ENCODE measurements at places on chromosomes 7 and 10. TPM values are rescaled to one million over a fixed set of nuclear protein-coding genes. Genes with fewer than 3 reads are reported as not detected.
A peak's percentile ranks its signal among the peaks of the same experiment; 100 is the strongest.

DNA sequence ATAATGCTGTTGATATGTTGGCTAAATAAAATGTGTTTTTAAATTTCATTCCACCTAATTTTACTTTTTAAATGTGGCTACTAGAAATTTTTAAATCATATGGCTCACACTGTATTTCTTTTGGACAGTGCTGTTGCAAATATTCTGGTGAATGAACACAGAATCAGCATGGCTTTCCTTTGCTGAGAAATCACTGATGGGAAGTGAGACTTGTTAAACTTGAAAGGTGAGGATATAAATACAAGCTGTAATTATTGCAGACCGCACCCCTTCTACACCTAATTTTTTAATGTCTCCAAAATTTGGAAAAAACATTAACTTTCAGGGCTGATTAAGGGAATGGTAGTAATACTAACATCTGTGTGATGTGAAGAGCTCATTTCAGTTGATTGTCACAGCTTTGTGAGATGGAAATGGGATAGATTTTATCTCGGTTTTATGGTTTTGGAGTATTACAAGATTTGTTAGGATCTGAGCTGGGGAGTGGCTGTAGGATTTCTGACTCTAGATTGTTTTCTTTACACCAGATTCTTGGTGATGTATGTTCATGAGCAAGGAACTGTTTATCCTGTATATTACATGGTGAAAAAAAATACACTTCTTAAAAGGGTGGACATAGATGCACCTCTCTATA, 1.3 kb downstream of the MIOS start:
- DNase-seq: no peak
- H3K4me1 ChIP-seq: peaks cover 77% of the 10 kb centered on the region
- H3K27me3 ChIP-seq: no peaks in the 10 kb centered on the region
- peak overlapping the region; percentile 98 for H3K27ac ChIP-seq
- H3K36me3 ChIP-seq: peaks cover 4% of the 10 kb centered on the region

GRCh38 chr10:79444199-79445119, 965 bp downstream of the ZCCHC24 start:
- H3K27ac ChIP-seq: peak overlapping the region; percentile 91
- H3K27me3 ChIP-seq: no peaks in the 10 kb centered on the region
- peaks cover 67% of the 10 kb centered on the region for H3K4me1 ChIP-seq
- peak; percentile 92 for DNase-seq
- peak overlapping the region; percentile 85 for H3K4me3 ChIP-seq

- no peak for DNase-seq
- H3K4me3 ChIP-seq: no peak overlapping the region
- no peaks in the 10 kb centered on the region for H3K36me3 ChIP-seq
- H3K27ac ChIP-seq: no peak overlapping the region
Measured at GRCh38 chr10:19184891-19185290, 136.3 kb downstream of the MALRD1 start.

Gene MAPK8
- 32.7 TPM for total RNA-seq

Gene PLXDC2
- total RNA-seq: 26.0 TPM
